ENCODE measurements at places on chromosomes 12 and 14.

- DNase-seq, result no peak
These were observed 6.0 kb downstream of the VPS37B start for GRCh38 chr12:122889761-122890520.

DNA sequence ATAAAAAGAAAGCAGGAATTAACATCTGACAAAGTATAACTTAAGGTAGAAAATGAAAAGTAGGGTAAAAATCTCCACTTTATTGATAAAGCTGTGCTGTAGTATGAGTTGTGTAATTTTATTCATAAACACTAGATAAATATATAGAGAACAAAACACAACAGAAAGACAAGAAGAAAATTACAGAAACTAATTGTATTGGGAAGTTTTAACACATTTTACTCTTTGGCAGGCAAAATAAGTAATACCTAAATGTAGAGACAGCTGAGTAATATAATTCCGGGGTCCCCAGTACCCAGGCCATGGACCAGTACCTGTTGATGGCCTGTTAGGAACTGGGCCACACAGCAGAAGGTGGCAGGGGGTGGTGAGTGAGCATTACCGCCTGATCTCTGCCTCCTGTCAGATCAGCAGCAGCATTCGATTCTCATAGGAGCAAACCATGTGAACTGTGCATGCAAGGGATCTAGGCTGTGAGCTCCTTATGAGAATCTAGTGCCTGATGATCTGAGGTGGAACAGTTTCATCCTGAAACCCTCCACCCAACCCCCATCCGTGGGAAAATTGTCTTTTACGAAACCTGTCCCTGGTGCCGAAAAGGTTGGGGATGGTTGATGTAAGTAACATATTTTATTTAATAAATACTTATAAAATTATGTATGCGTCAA is 84.4 kb upstream of the ETV6 start:
- no peak for DNase-seq

- no peak for DNase-seq
These were observed 6.9 kb upstream of the TUBA1A start for GRCh38 chr12:49195736-49196135.

DNA sequence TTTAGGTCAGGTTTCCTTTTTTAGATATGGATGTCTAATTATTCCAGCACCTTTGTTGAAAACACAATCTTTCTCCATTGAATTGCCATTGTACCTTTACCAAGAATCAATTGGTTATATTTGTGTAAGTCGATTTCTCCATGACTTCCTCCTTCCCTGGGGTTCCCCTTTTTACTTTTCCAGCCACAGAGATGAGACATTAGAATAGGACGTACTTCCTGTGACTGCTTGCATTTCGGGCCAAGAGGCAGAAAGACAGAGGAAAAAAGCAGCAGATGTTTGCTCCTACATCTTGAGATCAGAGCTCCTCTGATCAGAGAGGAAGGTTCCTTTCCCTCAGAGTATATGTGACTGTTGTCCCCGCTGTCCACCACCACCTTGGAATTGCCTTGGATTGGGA is 453.7 kb upstream of the RGS6 start:
- DNase-seq, result no peak

GRCh38 chr12:49664591-49665239 is 41.4 kb downstream of the PRPF40B start:
- DNase-seq, result no peak

- no peak for DNase-seq
These were observed 57.1 kb downstream of the GRIN2B start for GRCh38 chr12:13924286-13924685.

DNA sequence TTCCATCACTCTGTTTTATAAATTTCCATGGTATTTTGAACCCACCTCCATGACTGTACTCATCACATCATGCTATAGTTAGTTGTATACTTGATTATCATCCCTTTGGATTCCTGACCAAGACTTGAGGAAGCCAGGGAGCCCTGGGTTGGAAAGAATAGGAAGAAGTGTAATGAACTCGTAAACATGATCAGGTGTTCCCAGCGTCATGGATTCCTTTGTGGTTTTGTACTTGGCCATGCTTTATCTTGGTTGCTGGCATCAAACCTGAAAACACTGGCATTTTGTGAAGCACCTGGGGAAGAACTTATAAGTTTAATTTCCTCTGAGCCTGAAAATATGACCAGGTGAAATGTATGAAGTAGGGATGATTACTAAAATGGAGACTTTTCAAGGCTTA is 76.4 kb downstream of the CHST11 start:
- no peak for DNase-seq

GRCh38 chr12:40103043-40103442 is 2.8 kb downstream of the SLC2A13 start:
- no peak for DNase-seq

GRCh38 chr12:49296836-49297694 is 2.1 kb downstream of the PRPH start:
- DNase-seq, result no peak

- no peak for DNase-seq
These were observed 2.3 kb downstream of the ABCC9 start for GRCh38 chr12:21938879-21939278.

- DNase-seq, result no peak
These were observed 6.2 kb downstream of the C1QL4 start for GRCh38 chr12:49330631-49331379.

- DNase-seq, result no peak
These were observed 117.9 kb upstream of the SFSWAP start for GRCh38 chr12:131592972-131593371.

DNA sequence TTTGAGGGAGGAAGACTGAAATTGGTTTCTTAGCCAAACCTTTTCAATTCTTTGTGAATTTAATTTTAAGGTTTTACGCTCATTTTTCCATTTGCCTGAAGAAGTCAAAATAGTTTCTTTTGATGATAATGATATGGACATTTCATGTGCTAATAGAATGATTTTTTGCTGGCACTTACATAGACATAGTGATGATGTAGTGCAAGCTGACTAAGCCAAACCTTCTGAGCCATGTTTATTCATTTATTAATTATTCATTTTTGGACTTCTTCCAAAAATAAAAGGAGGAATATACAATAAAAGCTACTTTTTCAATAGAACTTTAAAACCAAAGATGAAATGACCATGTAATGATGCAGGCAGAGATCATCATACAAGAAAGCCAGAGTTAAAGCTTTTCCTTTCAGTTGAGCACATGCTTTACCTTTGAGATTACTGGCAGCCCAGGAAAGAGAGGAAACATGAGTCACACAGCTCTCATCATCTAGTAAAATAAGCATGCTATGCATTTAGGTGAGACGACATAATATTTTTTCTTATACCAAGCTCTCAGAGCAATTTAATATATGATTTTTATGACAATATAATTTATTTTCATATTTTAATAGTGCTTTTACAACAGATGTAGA is 24.8 kb downstream of the KCNA1 start:
- no peak for DNase-seq

DNA sequence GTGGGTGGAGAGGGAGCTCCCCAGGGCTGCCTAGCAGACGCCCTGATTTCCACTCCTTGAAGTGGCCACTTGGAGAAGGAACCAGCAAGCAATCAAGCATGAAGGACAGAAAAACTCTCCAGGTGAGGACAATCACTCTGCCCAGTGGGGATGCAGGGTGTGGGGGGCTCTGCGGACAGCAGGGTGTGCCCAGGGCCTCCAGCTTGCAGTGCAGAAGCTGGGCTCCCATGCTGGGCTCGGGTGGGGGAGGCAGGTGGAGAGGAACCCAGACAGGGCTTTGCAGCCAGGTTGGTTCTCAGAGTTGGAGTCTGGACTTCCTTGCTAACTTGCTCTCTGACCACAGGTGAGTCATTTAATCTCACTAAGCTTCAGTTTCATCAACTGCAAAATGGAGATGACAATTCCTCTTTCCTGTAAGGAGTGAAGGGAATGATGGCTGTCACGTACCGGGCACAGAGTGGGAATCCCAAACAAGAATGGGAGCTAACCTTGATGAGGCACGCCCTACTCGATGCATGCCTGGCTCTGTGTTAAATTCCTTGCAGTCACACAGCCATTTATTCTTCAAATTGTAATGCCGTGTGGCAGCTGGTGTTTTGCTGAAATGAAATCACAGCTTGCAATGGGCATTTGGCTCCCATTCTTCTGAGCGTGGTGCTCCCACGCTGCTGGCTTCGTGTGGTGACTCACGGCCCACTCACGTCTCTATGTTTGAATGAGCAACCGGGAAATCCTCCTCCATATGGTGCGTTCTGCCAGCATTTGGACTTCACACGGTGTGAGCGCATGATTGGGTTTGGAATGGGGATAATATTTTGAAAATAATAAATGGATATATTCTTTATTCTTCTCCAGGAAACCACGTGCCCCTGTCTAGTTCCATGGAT is 75.2 kb downstream of the PRIMA1 start:
- DNase-seq, result no peak

DNA sequence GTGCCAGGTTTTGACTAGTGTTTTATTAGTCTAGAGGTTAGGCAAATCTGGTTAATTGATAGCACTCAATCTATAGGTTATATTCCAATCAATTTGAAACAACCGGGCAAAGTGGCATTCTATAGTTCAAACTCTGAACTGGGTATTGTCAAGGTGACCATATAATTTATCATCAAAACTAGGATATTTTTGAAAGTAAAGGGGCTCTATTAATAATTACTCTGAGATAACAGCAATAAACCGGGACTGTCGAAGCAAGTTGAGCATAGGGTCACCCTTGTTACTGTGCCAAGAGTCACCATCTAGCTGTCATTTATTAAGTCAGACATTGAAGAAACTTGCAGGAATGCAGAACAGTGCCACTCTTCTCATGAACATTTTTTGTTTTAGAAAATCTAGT is 321.2 kb downstream of the RAD51B start:
- DNase-seq, result no peak

GRCh38 chr12:16076970-16077522 is 165.9 kb downstream of the DERA start:
- DNase-seq, result no peak

- no peak for DNase-seq
These were observed 39.9 kb upstream of the PTHLH start for GRCh38 chr12:28012333-28012918.

GRCh38 chr12:41905073-41905758 is 239.5 kb downstream of the GXYLT1 start:
- no peak for DNase-seq

GRCh38 chr12:130391186-130391585 is 53.5 kb downstream of the PIWIL1 start:
- DNase-seq, result no peak

- no peak for DNase-seq
These were observed 175.7 kb upstream of the DDHD1 start for GRCh38 chr14:53328841-53329240.

- DNase-seq, result no peak
These were observed 20.1 kb downstream of the TPCN1 start for GRCh38 chr12:113241191-113242025.

DNA sequence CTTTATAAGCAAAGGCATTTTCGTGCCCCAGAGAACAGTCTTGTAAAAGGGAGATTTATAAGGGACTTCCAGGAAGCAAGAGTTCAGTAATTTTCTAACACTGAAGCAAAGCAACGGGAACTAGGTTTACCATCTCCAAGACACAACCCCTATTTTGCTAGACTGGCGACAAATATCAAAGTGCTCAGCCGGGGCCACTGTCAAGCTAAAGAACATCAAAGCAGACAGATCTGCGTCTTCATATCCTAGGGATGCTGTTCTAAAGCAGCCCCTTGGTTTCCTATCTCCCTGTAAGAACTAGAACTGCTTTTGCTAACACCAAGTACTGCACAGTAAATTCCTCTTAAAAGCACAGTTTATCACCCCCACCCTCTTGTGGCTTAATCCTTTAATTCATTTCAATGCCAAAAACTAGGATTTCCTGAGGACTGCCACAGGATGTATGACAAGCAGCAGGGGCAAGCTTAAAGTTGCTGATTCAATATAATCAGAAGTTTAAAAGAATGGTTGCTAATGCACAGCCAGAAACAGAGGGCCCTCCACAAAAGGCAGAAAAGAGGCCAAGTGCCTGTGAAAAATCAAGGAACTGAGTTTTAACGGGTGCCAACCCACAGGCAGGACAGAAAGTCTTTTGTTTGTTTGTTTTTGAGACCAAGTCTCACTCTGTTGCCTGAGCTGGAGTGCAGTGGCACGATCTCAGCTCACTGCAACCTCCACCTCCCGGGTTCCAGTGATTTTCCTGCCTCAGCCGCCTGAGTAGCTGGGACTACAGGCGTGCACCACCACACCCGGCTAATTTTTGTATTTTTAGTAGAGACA is 44.0 kb upstream of the ISM2 start:
- DNase-seq, result no peak

- DNase-seq, result no peak
These were observed 201.6 kb upstream of the NAV3 start for GRCh38 chr12:77629141-77629540.

DNA sequence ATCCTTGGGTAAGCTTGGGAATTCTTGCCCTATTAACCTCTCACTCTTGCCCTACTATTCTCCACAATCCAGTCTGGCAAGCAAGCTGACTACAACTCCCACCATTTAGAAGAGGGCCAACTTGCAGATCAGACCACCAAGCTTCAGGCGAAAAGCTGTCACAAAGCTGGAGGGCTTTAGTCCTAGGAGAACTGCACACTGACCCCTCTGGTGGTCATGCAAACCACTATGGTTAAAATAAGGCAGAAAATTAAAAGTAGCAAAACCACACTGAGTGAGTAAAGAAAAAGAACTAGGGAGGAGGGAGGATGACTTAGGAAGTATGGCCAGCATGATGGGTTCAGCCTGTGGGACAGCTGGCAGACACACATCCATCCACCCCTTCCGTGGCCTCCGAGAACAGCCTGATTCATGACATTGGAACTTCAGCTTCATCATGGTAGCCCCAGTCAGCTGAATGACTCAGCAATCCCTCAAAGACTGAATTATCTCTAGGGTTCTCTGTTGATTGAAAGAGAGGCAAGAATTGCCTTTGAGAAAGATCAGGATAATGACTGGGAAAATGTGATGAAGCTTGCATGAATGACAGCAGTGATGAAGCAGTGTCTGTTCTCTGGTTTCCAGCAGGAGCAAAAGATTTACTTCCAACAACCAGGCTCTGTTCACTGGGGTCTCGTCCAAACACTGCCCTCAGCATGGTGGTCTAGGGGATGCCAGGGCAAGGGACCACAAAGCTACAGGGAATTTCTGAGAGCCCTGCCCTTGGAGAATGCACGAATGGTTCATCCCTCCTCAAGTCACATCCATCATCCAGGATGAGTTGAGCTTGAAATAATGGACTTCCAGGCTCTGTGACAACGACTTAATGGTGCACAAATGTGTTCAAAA is 24.4 kb downstream of the PITPNM2 start:
- no peak for DNase-seq

- DNase-seq, result no peak
These were observed 36.8 kb downstream of the EAPP start for GRCh38 chr14:34502545-34503225.

GRCh38 chr12:85784096-85784720 is 52.0 kb downstream of the RASSF9 start:
- DNase-seq, result no peak

- no peak for DNase-seq
These were observed 40.9 kb upstream of the NOS1 start for GRCh38 chr12:117402363-117402762.

- DNase-seq, result no peak
These were observed 18.8 kb upstream of the PIK3C2G start for GRCh38 chr12:18242380-18243089.

GRCh38 chr12:47032644-47033043 is 46.8 kb upstream of the PCED1B start:
- no peak for DNase-seq

GRCh38 chr12:69687390-69687789 is 11.7 kb downstream of the BEST3 start:
- no peak for DNase-seq

All from stimulated activated CD4-positive, alpha-beta T cell treated with anti-CD3 and anti-CD28 coated beads, Interleukin-15, amount 100 ng/mL, for 1 hour (primary cell).